CD4-positive, alpha-beta T cell (primary cell): ENCODE measurements at places on chromosomes 2 and 18. TPM values are rescaled to one million over a fixed set of nuclear protein-coding genes. Genes with fewer than 3 reads are reported as not detected.

DNA sequence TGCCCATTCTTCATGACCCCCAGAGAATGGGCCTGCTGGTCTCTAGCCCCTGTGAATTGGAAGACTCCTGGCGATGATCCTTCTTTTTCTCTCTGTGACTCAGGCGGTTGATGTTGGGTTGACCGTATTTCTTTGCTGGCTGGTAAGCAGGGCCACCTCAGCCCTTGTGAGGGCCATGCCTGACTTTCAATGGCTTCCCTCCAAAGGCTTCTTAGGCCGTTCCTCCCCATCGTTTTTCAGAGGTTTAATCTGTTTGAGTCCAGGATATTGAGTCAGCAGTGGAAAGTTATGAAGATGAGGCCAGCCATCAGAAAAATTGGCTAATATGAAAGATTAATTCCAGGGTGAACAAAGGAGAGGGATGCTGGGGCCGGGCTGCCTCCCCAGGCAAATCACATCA lies 13.6 kb downstream of the HPCAL1 start:
- no peak overlapping the region for H3K4me3 ChIP-seq
- no peaks in the 10 kb centered on the region for H3K27me3 ChIP-seq
- no peak overlapping the region for H3K27ac ChIP-seq

DNA sequence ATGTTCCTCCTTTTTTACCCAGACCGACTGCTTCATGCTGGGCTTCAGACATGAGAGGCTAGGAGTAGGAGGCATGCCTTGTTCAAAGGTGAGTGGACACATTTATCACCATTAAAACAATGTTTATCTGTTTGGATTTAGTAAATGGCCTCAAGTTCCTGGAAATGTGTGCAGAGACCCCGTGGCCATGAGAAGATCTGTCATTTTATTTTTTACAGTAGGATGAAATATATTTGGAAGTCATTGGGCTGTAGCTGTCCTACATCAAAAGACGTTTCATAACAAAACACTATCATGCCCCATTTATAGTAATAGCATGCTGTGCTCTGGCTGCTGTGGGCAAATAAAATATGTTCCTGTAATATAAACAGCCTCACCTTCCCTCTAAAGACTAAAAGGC lies 403.9 kb upstream of the TNP1 start:
- no peaks in the 10 kb centered on the region for H3K36me3 ChIP-seq
- H3K27ac ChIP-seq: no peak overlapping the region
- DNase-seq: no peak
- no peak overlapping the region for H3K4me3 ChIP-seq
- no peaks in the 10 kb centered on the region for H3K4me1 ChIP-seq

DNA sequence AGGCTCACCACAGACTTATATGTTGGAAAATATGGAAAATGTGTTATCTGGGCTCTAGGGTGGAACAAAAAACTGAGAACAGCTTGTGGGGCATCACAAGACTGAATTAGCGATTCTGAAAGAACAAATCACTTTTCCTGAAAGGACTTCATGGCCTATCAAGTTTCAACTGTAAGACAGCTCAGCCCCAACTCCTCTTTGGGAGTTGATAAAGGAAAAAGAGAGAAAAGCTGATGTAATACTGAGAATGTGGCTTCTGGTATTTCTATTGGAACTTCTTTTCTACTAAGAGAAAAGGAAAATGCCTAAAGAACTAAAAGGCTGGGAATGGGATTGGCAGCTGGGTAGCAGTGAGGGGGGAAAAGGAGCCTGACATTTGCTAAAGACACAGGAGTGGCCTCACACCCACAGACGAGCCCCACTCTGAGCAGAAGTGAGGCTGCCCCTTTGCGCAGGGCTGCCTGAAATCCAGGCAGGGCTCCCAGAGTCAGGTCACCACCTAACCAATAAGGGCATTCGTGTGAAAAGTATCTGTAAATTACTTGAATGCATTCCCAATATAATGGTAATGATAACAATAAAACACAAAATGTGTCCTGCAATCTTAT lies 75.6 kb downstream of the LRP2 start:
- DNase-seq: no peak
- H3K4me3 ChIP-seq: no peak overlapping the region
- no peaks in the 10 kb centered on the region for H3K36me3 ChIP-seq
- H3K27me3 ChIP-seq: no peaks in the 10 kb centered on the region

GRCh38 chr2:143344780-143345179 lies 215.6 kb downstream of the ARHGAP15 start:
- H3K36me3 ChIP-seq: peaks cover 6% of the 10 kb centered on the region
- H3K27ac ChIP-seq: no peak overlapping the region
- DNase-seq: no peak
- H3K4me3 ChIP-seq: no peak overlapping the region
- no peaks in the 10 kb centered on the region for H3K4me1 ChIP-seq

GRCh38 chr2:205808486-205809121 lies 126.3 kb downstream of the NRP2 start:
- no peaks in the 10 kb centered on the region for H3K27me3 ChIP-seq
- no peaks in the 10 kb centered on the region for H3K36me3 ChIP-seq
- H3K27ac ChIP-seq: no peak overlapping the region
- no peak for DNase-seq
- H3K4me3 ChIP-seq: no peak overlapping the region
- H3K4me1 ChIP-seq: no peaks in the 10 kb centered on the region

GRCh38 chr18:25360301-25360899 lies 8.4 kb upstream of the ZNF521 start:
- H3K36me3 ChIP-seq: no peaks in the 10 kb centered on the region
- H3K4me3 ChIP-seq: no peak overlapping the region
- H3K27me3 ChIP-seq: peaks cover 4% of the 10 kb centered on the region
- no peaks in the 10 kb centered on the region for H3K4me1 ChIP-seq

DNA sequence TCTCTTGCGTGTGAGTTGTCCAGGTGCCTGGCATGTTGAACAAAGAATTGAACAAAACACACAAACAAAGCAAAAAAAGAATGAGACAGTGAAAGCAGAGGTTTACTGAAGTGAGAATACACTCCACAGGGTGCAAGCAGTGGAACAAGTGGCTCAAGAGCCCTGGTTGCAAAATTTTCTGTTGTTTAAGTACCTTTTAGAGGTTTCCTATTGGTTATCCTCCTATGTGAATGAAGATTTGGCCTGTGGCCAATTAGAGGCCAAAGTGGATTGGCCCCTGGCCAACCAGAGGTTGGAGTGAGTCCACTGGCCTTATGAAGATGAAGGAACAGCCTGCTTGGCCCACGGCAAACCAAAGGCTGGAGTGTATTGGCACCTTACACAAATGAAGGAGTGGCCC lies 1188.5 kb upstream of the NRXN1 start:
- no peaks in the 10 kb centered on the region for H3K4me1 ChIP-seq
- H3K27me3 ChIP-seq: no peaks in the 10 kb centered on the region
- H3K36me3 ChIP-seq: no peaks in the 10 kb centered on the region
- no peak for DNase-seq

GRCh38 chr2:58054264-58054663 lies 7.7 kb downstream of the VRK2 start:
- H3K4me1 ChIP-seq: no peaks in the 10 kb centered on the region
- H3K27ac ChIP-seq: no peak overlapping the region
- DNase-seq: no peak

GRCh38 chr2:1815053-1815452 lies 70.7 kb upstream of the PXDN start:
- H3K27ac ChIP-seq: no peak overlapping the region
- DNase-seq: no peak
- no peak overlapping the region for H3K4me3 ChIP-seq
- H3K27me3 ChIP-seq: no peaks in the 10 kb centered on the region

DNA sequence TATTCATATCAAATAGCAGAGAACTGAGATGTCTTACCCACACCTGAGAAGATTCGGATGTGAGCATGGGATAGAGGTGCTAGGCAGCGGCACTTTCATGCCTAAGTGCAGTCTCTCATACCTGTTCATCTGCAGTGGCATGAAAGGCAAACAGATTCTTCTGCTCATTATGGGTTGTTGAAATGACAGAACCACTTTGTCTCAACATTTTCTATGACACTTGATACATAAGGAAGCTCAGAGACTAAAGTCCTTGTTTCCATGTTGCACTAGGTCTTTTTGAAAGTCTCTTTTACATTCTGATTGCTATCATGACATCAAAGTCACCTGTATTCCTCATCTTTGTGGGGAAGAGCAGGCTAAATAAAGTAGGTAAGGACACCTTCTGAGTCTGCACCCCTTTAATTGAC lies 8.0 kb upstream of the SCN1A start:
- H3K27me3 ChIP-seq: no peaks in the 10 kb centered on the region
- H3K36me3 ChIP-seq: no peaks in the 10 kb centered on the region
- H3K4me1 ChIP-seq: no peaks in the 10 kb centered on the region
- no peak overlapping the region for H3K27ac ChIP-seq
- no peak for DNase-seq
- H3K4me3 ChIP-seq: no peak overlapping the region

- no peaks in the 10 kb centered on the region for H3K4me1 ChIP-seq
- no peak for DNase-seq
- H3K36me3 ChIP-seq: no peaks in the 10 kb centered on the region
- H3K27ac ChIP-seq: no peak overlapping the region
Observed at GRCh38 chr2:171655586-171655985, 31.7 kb upstream of the DYNC1I2 start.

- no peak overlapping the region for H3K27ac ChIP-seq
- H3K4me3 ChIP-seq: no peak overlapping the region
- H3K36me3 ChIP-seq: no peaks in the 10 kb centered on the region
- H3K4me1 ChIP-seq: no peaks in the 10 kb centered on the region
- no peak for DNase-seq
Observed at GRCh38 chr2:170180031-170180566, 2.2 kb downstream of the MYO3B start.

- no peaks in the 10 kb centered on the region for H3K27me3 ChIP-seq
- no peak overlapping the region for H3K27ac ChIP-seq
- DNase-seq: no peak
- H3K4me3 ChIP-seq: no peak overlapping the region
- peaks cover 38% of the 10 kb centered on the region for H3K36me3 ChIP-seq
Observed at GRCh38 chr2:191699341-191699945, 21.5 kb downstream of the NABP1 start.

DNA sequence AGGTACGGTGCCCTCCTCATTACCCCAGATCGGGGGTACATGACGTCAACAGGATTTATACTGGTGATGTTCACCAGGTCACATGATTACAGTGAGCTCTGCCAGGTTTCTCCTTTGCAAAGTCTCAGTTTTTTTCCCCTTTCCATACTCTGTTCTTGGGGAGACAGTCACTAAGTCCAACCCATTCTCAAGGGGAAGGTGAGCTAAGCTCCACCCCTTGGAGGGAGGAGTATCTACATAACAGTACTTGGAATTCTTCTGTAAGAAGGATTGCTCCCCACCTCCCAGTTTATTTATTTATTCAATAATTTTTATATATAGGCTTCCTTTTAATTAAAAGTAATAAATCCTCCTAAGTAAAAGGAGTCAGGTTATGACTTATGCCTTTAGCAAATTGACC lies 34.1 kb upstream of the SOS1 start:
- no peak overlapping the region for H3K4me3 ChIP-seq
- DNase-seq: no peak
- no peak overlapping the region for H3K27ac ChIP-seq
- H3K36me3 ChIP-seq: no peaks in the 10 kb centered on the region

DNA sequence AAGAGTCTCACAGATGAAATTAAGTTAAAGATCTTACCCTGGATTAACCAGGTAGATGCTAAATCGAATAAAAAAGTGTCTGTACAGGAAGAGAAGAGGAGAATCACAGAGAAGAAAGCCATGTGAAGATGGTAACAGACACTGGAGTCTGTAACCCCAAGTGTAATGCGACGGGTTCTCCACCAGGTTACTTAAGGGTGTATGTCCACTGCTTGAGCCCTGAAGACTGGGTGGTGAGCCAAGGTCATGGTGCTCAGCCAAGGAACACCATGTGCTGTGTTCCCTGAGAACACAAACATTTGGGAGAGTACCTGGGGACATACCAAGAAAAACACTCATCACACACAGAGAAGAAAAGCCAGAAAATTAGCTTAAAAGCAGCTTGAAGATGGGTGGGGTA lies 8.2 kb upstream of the ACADL start:
- no peak for DNase-seq
- peaks cover 5% of the 10 kb centered on the region for H3K27me3 ChIP-seq
- H3K27ac ChIP-seq: no peak overlapping the region

- H3K36me3 ChIP-seq: no peaks in the 10 kb centered on the region
- DNase-seq: no peak
- H3K27me3 ChIP-seq: no peaks in the 10 kb centered on the region
- H3K27ac ChIP-seq: no peak overlapping the region
Observed at GRCh38 chr2:20595439-20596192, 55.3 kb downstream of the HS1BP3 start.

DNA sequence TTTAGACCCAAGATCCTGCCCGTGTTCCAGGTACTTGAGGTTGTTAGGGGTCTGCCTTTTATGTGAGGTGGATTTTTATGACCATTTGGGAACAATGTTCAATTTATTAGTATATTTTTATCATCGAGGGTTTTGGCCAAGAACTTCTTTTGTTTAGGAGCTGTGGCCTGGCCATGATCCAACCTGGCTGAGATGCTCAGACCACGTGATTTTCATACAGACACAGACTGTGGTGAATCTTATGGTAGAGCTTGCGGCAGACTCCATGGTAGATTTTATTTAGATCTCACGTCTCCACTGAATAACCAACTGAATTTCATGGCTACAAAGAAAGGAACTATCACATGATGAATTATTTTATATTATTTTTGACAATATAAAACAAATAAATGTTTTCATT lies 405.5 kb upstream of the VWC2L start:
- no peaks in the 10 kb centered on the region for H3K4me1 ChIP-seq
- H3K27me3 ChIP-seq: no peaks in the 10 kb centered on the region
- no peaks in the 10 kb centered on the region for H3K36me3 ChIP-seq
- H3K4me3 ChIP-seq: no peak overlapping the region
- no peak overlapping the region for H3K27ac ChIP-seq

DNA sequence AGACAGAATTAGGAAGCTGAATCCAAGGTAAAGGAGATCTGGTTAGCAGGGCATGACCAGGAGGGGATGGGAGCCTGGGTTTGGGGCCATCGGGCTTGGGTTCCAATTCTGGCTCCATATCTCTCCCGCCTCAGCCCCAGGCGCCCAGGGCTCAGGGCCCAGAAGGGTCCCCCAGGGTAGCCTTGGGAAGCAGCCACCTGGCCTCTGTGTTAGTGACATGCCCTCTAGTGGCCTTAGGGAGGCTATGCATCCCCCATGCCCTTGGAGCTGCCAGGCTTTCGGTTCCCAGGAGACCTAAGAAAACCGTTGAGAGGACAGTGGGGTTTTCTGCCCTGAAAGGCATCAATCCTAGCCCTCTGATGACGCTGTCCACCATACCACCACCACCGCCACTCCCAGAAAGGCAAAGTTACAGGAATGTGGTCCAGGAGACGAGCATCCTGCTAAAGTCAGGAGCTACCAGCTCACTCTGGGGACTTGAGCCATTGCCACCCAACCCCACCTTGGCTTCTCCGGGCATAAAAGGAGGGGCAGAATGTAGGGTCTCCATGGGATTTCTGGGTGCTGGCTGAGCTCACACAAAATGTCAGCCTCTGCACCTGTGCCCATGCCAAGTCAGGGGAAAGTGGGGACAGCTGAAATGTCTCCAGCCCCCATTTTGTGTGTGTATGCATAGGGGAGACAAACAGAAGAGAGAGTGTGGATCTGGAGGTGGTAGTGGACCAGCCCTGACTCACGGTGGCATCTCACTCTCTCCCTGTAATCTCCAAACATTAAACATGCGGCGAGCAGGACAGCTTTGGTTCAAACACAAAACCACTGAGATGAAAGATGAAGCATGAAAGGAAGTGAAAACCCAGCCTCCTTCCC lies 56.5 kb downstream of the EMX1 start:
- no peaks in the 10 kb centered on the region for H3K4me1 ChIP-seq
- no peaks in the 10 kb centered on the region for H3K36me3 ChIP-seq
- no peaks in the 10 kb centered on the region for H3K27me3 ChIP-seq
- H3K4me3 ChIP-seq: no peak overlapping the region
- H3K27ac ChIP-seq: no peak overlapping the region
- DNase-seq: no peak

Gene ARHGEF4
- total RNA-seq: 3.6 TPM

Gene PEX13
- total RNA-seq: 12.2 TPM

Gene HMSD
- not detected for total RNA-seq

Gene MOGAT1
- not detected for total RNA-seq

Gene GPR35
- 7.2 TPM for total RNA-seq
